ENCODE measurements at places on chromosomes 5 and 9. TPM values are rescaled to one million over a fixed set of nuclear protein-coding genes. Genes with fewer than 3 reads are reported as not detected.

The FGF10 gene
- total RNA-seq: not detected

- DNase-seq: no peak
Observed at GRCh38 chr9:124831642-124832364, 21.5 kb upstream of the WDR38 start.

GRCh38 chr5:57683036-57683630, 200.5 kb upstream of the ACTBL2 start:
- no peak for DNase-seq

The PFDN1 gene
- total RNA-seq: 77.4 TPM

GRCh38 chr5:59665086-59665831, 228.3 kb downstream of the PDE4D start:
- no peak for DNase-seq

- no peak for DNase-seq
Observed at GRCh38 chr9:2964470-2964869, 120.6 kb upstream of the PUM3 start.

- DNase-seq: peak; percentile 94
Observed at GRCh38 chr5:174045470-174046025, at the start of gene NSG2. NSG2 (plus strand) TSS chr5:174045706; CDS start chr5:174046756, 1,050 bp downstream.

The AJM1 gene
- 0.21 TPM for total RNA-seq

The PCDHGA4 gene
- total RNA-seq: 0.74 TPM
